Left lung (tissue), 14 donors: ENCODE measurements at places on chromosomes 6 and 20. TPM values are rescaled to one million over a fixed set of nuclear protein-coding genes. Genes with fewer than 3 reads are reported as not detected.
A peak's percentile ranks its signal among the peaks of the same experiment; 100 is the strongest.

Gene SIRPB1
- 8.0 TPM for total RNA-seq

Gene RSPO3
- 12.9 TPM for total RNA-seq

Gene TASP1
- 12.9 TPM for total RNA-seq

Gene VSX1
- total RNA-seq = not detected

DNA sequence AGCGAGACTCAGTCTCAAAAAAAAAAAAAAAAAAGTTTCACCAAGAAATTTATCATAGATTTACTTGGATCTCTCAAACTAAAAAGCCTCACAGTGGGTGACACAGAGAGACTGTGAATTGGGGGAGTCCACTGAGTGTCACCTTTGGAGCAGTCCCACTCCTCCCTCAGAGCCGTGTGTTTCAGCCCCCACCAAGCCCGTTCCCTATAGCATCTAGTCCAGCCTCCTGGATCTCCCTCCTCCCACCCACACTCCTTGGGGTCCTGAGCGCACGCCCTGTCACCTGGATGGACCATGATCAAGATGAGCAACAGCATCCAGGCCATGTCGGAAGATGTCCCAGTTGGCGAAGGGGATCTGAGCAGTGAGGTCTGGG is 422 bp downstream of the NCR3 start:
- no peak for DNase-seq

DNA sequence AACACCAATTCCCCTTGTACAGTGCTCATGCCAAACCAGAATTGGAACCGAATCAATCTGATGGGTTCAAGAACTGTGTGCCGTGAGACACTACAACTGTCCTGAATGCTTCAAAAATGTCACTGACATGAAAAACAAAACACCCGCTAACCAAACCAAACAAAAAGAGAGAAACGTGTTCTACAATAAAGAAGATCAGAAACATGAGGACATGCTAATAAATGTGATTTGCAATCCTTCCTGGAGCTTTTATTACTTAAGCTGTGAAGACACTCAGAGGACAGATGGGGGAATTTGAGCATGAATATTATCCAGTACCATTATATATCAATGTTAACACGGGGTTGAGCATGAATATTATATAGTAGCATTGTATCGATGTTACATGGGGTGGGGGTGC is 72.2 kb upstream of the NFATC2 start:
- DNase-seq = no peak

Gene OSER1
- 30.0 TPM for total RNA-seq

DNA sequence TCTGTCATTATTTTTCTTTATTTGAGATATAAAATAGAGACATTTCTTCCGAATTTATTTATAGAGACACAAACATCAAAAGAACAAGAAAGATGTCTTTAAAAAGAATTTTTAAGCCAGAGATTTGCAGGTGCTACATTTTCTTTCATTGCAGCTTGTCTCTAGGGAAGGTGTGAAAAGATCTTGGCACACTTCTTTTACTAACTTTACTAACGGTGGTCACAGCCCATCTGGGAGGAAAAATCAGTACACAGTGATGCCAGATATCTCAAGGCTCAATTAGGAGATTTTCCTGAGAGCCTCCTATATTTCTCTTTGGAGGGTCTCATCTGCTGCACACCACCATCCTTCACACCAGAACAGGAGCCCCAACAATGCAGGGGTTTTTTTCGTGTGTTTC is 29.5 kb downstream of the ABRACL start:
- no peak for DNase-seq

DNA sequence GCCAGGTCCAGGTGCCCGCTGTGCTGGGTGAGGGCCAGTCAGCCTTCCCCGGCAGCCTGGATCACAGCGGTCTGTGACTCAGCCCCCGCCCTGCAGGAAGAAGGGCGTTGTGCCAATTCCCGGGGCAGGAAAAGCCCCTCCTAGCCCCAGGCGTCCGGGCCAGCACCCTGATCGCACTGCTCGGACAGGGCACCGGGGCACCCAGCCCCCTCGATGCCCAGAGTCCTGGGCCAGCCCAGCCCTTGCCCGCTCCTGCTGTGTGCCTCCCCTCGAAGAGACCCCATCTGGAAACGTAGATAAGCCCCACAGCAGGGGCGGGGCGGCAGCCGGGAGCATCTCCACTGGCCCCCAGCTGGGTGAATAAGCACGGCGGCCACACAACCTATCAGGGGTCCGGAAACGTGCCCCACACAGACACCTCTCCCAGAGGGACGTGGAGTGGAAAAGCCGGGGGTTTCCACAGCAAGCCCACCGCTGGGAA is 9.9 kb downstream of the LAMA5 start:
- DNase-seq = no peak

Gene LATS1
- total RNA-seq = 29.2 TPM

DNA sequence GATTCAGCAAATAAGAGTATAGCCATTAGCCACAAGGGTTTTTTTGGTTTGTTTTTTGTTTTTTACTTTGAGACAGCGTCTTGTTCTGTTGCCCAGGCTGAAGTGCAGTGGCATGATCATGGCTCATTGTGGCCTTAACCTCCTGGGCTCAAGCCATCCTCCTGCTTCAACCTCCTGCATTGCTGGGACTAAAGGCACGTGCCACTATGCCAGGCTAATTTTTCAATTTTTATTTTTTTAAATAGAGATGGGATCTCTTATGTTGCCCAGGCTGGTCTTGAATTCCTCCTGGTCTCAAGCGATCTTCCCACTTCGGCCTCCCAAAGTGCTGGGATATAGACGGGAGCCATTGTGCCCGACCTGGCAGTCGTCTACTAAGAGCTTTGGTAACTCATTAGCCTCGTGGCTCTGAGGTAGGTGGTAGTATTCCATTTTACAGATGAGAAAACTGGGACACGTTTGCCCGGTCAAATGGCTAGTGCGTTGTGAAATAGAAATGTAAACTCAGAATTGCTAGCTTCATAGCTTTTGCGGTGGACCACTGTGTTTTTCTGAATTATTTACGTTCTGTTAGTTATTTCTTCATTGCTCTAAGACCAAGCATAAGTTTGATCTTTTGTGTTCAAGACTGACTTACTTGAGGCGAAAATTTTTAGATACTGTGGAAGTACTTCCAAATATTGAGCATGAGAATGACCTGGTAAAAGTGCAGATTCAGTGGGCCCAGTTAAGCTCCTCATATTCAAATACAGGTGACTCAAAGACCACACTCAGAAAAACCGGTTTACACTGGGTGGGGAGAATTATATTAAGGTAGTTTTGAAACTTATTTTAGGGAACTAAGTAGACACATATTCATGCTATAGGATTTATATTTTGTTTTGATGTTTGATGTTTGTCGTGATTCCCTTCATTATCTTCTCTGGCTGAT is 2.1 kb downstream of the PANK2 start:
- no peak for DNase-seq

Gene SMLR1
- not detected for total RNA-seq

Gene SLC17A9
- 16.1 TPM for total RNA-seq

- DNase-seq = no peak
These were observed 102.1 kb downstream of the TMEM170B start for GRCh38 chr6:11639376-11640235.

DNA sequence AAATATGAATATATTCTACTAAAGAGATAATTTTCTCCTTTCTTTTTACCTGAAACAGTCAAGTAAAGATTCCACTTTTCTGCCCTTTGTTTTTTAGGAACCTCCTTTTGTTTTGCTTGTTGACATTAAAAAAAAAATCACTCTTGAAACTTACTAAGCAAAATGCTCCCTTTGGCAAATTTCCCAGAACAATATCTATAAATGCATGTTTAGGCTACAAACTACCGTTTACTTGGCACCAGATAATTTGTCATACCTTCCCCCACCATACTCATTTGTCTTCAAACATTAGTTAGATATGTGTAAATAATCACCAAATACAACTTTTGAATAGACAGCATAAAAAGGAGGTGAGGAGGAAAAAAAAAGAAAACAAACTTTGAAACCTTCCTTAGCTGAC is 604.7 kb downstream of the RFPL4B start:
- no peak for DNase-seq

Gene TMEM74B
- 5.0 TPM for total RNA-seq

Gene TAGAP
- total RNA-seq = 8.2 TPM

DNA sequence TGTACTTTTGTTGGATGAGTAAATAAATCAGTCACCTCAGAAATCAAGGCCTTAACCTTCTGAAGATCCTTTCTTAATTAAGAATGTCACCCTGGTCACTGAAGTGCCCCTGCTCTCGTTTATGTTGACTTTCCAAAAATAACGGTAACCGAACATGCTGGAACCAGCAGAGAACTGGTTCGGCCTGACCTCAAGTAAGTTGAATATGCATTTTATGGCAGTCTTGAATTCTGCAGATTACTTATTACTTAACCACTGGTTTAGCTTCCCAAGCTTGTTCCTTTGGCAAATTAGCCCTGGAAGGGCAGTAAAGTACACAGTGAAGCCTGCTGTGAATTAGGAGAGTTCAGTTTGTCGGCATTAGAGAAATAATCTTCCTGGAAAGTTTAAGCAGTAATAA is 12.2 kb downstream of the MAPRE1 start:
- DNase-seq = peak; percentile 28

DNA sequence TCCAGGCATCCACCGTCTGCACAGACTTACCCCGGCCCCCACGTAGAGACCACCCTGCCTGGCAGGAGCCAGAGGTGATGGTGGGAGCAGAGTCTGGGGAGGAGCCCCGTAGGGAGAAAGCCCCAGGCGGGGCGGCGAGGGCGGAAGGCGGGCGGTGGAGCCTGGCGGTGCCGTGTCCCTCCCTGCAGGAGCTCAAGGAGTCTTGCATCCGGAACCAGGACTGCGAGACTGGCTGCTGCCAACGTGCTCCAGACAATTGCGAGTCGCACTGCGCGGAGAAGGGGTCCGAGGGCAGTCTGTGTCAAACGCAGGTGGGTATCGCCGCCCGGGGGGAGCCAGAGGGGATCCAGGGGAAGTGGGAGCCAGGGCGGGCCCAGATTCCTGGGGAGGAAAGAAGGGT is 6.0 kb downstream of the CLPSL1 start:
- peak; percentile 82 for DNase-seq

- DNase-seq = no peak
These were observed 9.9 kb downstream of the TFAP2A start for GRCh38 chr6:10404799-10405512.

DNA sequence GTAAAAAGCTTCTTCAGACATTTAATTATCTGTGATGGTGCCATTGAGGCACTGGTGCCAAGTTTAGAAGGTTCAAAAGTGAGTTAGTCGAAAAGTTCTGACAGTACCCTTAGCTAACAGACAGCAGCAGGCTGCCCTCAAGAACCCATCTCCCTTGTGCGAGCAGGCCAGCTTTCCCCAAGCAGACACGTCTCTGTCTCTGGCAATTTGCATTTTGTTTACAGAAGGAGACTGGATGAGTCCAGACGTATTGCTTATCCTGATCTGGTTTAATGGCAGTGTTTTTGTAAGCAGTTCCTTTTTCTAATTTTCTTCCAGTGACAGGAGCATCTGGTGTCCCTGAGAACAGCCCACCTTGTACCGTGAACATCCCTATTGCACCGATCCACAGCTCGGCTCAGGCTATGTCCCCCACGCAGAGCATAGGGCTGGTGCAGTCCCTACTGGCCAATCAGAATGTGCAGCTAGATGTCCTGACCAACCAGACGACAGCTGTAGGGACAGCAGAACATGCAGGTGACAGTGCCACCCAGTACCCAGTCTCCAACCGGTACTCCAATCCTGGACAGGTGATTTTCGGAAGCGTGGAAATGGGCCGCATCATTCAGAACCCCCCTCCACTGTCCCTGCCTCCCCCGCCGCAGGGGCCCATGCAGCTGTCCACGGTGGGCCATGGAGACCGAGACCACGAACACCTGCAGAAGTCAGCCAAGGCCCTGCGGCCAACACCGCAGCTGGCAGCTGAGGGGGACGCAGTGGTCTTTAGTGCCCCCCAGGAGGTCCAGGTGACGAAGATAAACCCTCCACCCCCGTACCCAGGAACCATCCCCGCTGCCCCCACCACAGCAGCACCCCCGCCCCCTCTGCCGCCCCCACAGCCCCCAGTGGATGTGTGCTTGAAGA is 58.3 kb upstream of the TMEM181 start:
- no peak for DNase-seq

DNA sequence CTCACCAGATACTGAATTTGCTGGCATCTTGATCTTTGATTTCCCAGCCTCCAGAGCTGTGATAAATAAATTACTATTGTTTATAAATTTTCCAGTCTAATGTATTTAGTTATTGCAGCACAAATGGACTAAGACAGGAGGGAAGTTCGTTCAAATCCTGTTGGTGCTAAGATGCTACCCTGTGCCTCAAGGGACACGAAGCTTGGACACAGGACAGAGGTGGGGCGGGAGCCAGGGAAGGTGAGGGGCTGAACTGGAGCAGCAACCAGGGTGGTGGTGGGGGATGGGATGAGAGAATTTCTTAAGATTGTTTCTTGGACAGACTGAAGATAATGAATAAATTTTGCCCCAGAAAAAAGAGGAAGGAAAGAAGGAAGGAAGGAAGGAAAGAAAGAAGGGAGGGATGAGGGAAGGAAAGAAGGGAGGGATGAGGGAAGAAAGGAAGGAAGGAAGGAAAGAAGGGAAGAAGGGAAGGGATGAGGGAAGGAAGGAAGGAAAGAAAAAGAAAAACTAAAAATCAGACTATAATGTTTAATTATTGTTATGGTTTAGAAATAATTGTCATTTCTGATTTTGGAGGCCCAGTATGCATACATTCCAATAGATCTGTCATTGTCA is 127.2 kb downstream of the CDC5L start:
- DNase-seq = no peak

DNA sequence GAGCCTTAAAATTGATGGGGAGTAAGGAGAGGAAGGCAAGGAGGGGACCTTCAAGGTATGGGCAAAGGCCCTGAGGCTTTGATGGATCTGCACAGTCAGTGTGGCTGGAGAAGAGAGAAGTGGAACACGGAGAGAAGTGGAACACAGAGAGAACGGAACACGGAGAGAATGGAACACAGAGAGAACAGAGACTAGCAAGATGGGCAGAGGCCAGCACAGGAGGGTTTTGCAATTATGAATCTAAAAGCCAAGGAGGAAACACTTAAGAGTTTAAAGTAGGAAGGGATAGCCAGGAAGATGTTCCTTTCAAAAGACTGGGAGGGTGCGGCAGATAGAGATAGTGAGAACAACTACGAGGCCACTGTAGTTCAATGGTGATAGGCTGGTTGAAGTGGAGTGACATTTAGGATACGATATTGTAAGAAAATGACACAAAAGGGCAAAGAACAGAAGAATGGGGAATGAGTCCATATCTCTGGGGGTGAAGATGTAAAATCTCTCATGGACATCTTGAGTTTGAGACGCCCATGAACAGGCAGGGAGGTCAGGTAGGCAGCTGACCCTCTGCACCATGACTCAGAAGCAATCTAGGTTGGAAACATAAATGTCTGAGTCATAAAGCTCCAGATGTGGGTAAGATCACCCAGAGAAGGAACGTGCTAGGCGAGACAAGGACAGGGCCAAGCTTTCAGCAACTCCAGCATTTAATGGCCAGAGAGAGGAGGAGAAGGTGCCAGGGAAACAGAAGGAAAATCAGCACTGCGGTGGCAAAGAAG is 25.4 kb downstream of the ZMYND8 start:
- no peak for DNase-seq

Gene BPIFB4
- not detected for total RNA-seq

Gene E2F1
- 23.6 TPM for total RNA-seq

Gene SRSF12
- 0.63 TPM for total RNA-seq

Gene CCN6
- not detected for total RNA-seq

Gene SIGLEC1
- total RNA-seq = 22.8 TPM
